H1 (cell line): ENCODE measurements at places on chromosomes 1 and 21. TPM values are rescaled to one million over a fixed set of nuclear protein-coding genes. Genes with fewer than 3 reads are reported as not detected.

DNA sequence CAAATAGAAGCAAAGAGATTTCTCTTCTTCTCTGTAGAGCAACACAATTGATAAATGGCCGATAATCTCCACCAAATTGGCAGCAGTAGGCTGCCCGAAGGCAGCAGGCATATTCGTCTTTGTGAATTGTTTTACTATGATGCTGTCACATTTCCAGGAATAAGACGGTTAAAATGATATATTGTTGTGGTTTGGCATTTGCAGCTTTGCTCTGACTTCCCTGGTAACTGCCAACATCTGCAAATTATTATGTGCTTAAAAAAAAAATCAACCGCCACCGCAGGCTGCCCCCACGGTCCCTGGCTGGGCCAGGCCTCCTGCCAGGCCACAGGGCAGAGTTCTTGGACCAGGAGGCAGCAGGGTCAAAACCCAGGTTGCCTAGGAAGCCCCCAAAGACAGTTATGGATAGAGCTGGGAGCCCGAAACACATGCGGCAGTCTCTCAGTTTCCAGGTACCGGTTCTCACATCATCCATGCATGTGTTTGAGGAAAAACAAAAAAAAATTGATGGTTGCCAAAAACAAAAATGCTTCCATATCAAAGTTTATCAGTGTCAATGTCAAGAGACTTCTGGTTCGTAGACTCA, 179.3 kb downstream of the ETS2 start:
- no peak for DNase-seq

- DNase-seq, result no peak
These were observed 35.8 kb upstream of the CD34 start for GRCh38 chr1:207946756-207947155.

DNA sequence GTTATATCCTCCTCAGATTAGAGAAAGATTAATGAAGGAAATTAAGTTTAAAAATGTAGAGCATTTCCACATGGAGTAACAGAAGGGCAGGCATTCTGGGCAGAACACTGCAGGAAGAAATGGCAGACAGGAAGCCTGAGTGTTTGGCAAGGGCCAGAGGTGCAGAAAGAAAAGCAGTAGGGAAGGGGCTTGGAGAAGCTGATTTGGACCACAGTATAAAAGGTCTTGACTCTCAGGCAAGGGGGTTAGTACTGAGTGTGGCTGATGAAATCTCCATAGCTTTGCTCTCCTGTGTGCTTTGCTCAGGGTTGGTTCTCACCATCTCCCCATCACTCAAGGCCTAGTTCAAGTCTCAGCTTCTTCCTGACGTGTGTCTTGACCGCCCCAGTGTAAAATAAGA, 80.2 kb downstream of the SLC45A1 start:
- DNase-seq, result no peak

- DNase-seq, result no peak
These were observed 24.4 kb upstream of the DOCK7 start for GRCh38 chr1:62712336-62713243.

DNA sequence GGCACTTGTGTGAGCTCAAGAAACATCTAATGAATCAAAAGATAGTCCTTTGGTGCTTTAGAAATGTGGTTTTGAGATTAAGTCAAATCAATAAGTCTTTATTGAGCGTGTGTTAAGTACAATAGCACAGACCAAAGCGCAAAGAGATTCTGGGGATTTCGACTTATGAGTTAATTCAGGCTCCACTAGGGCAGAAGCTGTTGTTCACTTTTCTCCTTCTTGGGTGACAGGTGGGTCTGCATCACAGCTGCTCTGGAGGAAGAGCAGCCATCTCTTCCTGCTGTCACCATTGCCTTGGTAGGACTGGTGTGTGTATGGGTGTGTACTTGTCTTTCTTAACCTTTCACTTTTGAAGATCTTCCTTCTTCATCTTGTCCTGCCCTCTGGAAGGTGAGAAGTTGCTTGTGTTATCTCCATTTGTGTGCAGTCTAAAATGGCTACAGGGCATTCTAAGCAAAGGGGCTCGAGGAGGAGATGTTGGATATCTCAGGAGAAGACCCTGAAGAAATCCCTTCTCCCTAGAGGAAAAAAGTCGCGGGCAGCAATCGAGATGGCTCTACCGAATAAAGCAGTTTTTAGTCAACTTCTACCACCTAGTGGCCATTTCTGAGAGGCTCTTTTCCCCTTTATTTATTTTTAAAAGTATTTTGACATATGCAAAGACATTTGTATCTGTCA, 22.9 kb upstream of the DISC1 start:
- peak; percentile 55 for DNase-seq

GRCh38 chr1:109821831-109822745, 58.4 kb upstream of the EPS8L3 start:
- peak; percentile 36 for DNase-seq

DNA sequence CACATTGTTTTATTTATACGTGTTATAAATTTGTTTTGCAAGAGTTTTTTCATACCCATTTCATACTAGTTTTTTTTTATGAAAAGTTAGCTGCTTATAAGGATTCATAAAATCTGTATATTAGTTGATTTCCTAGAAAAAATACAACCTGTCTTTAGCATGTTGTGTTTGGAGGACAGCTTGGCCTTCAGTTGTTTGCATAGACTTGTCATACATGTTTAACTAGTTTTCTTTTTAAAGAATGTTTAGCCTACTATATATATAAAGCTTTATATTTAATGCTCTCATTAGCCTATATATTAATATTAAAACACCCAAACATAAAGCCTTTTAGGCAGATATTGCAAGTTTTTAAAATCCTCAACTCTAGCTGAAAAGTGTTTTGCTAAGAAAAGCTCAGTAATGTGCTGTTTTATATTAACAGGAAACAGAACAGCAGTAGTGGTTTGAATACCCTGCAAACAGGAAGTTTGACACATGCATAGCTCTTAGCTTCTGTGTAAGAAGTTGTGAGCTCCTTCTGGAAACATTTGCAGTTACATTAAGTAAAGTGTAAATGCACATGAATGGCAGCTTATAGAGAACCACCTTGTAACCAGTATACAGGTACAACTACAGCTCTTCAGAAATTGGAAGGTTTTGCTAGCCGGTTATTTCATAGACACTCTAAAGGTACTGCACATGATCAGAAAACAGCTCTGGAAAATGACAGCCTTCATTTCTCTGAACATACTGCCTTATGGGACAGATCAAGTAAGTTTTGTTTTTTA, at the start of gene PRKACB:
Gene PRKACB (plus strand): TSS at position 476 of the 770 bp plus-strand sequence. CDS start 91 bp downstream, at position 567.
- DNase-seq, result no peak

GRCh38 chr1:30818568-30819243, 61.1 kb upstream of the LAPTM5 start:
- no peak for DNase-seq

DNA sequence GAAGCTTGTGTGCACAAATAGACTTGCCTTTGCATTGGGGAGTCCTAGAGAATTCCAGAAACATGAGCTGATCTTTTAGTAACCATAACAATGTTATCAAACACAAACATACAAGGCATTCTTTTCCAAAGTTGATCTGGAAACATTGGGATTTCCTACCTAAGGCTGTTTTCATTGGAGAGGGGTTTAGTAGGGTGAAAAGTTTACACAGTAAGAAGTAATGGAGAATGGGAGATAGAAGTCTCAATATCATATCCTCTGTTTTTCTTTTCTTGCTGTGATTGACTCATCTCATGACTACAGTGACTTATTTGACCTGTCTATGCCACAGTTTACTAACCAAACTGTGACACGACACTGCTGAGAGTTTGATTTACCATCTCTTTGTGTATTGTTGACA, 65.6 kb upstream of the PLA2G4A start:
- DNase-seq, result no peak

DNA sequence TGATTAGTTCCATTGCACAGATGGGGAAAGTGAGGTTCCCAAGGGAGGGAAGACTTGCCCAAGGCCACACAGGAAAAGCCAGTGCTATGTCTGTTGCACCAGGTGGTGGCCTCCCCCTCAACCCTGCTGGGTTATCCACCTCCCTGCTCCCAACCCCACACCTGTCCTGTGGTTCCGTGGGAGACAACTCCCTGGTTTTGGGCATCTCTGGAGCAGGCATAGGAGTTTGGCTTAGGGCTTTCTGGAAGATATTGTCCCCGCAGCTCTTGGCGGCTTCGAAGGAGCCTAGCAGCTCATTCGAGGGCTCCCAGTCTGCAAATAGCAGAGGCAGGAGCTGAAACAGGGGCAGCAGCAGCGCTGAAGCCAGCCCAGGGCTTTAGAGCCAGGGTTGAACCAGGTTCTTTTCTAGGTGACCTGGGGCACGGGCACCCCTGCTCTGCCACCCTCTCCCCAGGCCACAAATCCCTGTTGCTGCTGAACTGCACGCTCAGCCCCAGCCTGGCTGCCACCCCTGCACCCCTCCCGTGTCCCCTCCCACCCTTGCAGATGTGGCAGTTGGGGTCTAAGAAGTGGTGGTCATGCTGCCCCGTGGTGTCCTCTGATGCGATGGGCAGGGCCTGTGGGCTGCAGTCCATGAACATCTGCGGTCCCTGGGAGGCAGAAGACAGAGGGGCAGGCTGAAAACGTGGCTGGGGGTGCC, 22.1 kb downstream of the SPOCD1 start:
- DNase-seq, result no peak

The EFNA1 gene
- polyA plus RNA-seq, result 11.8 and 14.6 TPM in 2 replicates

The RAP1GAP gene
- 8.4 and 9.9 TPM in 2 replicates for polyA plus RNA-seq
